ENCODE measurements at places on chromosomes 13 and 19. TPM values are rescaled to one million over a fixed set of nuclear protein-coding genes. Genes with fewer than 3 reads are reported as not detected.

GRCh38 chr13:36550177-36550576 lies 117.9 kb downstream of the CCNA1 start:
- no peak for DNase-seq

GRCh38 chr19:57887195-57887941 lies 1.5 kb downstream of the ZNF814 start:
- no peak for DNase-seq

- DNase-seq: no peak
Observed at GRCh38 chr13:109836629-109837607, 50.5 kb upstream of the IRS2 start.

GRCh38 chr19:911197-912033 lies 1.6 kb downstream of the R3HDM4 start:
- no peak for DNase-seq

GRCh38 chr13:114077099-114077932 lies 55.1 kb downstream of the RASA3 start:
- no peak for DNase-seq

DNA sequence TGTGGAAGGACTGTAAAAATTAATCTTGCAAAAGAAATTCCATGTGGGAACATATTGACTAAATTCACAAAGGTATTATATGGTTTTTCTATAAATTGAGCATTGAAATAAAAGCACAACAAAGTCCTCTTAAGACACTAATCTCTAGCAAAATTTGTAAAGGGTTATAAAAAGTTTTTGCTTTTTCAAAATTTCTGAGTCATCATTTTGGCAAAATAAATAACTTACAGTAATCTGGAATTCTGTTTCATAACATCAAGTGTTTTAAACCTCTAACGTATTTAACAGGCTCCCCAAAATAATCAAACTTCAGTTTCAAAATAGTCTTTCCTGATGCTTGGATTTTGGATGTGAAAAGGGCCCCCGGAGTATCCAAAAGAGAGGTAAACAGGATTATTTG lies 26.0 kb downstream of the MED4 start:
- DNase-seq: no peak

GRCh38 chr19:47389150-47389556 lies 30.2 kb downstream of the MEIS3 start:
- no peak for DNase-seq

GRCh38 chr19:49058562-49058961 lies 1.0 kb upstream of the CGB7 start:
- no peak for DNase-seq

DNA sequence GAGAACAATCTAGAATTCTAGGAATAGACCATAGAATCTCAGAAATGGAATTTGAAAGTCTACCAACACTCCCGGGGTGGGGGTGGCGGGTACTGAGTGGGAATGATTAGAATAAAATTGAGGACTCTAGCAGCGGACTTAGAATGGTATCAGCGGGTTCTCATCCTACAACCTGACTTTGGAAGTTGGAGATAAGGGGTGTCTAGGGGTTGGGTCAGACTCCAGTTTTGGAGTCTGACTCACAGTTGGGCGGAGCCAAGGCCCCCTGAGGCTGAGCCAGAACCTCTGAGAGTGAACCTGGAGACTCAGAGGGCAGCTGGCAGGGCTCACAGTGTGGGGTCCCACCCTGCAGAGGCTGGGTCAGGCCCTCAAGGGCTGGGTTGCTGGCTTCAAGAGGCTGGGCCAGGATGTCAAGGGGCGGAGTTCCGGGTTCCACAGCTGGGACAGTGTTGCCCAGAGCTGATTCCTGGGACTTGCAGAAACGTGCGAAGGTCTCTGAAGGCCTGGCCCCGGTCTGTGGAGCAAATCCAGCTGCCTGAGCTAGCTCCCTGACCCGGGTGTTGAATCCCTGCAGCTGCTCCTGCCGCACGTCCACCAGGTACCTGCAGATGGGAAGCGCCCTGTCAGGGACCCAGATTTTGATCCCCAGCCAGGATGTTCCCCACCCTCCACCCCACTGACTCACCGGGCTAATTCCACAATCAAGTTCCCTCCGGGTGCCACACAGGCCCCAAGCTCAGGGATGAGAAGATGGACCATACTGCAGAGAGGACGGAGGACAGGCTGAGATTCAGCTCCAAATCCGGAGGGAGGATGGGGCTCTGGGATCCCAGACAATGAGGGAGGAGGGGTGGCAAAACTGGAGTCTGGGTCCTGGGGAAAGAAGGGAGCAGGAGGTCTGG lies 1.6 kb upstream of the TNNI3 start:
- DNase-seq: no peak

DNA sequence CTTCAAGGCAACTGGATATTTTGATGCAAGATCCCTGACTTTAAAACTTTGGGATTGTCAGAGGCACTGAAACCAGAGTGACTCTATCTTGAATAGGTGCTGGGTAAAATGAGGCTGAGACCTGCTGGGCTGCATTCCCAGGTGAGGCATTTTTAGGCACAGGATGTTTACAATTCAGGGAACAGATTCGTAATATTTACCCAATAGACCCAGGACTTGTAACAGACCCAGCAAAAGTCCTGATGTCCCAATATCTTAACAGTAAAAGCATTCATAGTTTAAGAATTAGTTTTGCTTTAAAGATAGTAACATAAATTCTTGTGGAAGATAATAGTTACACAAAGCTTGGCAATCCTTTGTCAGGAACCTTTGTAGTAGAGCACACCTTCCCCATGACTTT lies 166.2 kb downstream of the FGF14 start:
- no peak for DNase-seq

GRCh38 chr19:50175924-50176323 lies 12.8 kb upstream of the IZUMO2 start:
- DNase-seq: no peak

DNA sequence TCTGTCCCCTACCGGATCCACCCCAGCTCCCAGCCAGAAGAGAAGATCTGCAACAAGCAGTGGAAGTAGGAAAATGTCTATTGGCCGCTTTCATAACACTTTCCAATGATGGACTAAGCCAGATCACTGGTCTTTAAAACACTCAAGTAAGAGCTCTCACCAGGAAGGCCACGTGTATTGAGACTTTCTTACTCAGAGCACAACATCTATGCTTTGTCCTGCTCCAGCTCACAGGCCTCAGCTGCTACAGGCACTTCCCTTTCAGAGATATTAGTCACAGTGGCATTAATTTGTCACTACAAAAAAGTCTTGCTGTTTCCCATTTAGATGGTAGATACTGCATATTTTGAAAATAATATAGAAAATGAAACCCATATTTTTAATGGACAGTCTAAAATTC lies 164.2 kb downstream of the ABCC4 start:
- no peak for DNase-seq

DNA sequence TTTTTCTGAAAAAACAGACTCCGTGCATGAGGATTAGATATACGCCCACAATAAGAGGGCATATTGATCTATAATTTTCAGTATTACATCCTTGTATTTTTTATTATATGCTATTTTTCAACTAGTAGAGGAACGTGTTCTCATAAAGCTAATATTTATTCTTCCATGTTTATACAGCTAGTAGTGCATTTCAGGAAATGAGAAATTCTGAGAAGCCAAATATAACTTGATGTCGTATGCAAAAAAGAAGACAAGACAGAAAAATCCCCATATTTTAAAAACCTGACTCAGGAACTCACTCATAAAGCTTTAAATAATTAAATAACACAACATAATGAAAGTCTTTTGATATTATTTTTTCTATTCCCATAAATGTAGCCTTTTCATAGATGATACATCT lies 308.6 kb downstream of the ENOX1 start:
- DNase-seq: no peak

The KIR2DL3 gene
- total RNA-seq: not detected

The B3GNT3 gene
- total RNA-seq: 0.14 TPM

The IGFL1 gene
- total RNA-seq: 0.99 TPM

The TOMM40 gene
- 36.7 TPM for total RNA-seq

The FARSA gene
- total RNA-seq: 46.7 TPM
